Fibroblast of skin of abdomen (primary cell): ENCODE measurements at places on chromosomes 16 and 17.

DNA sequence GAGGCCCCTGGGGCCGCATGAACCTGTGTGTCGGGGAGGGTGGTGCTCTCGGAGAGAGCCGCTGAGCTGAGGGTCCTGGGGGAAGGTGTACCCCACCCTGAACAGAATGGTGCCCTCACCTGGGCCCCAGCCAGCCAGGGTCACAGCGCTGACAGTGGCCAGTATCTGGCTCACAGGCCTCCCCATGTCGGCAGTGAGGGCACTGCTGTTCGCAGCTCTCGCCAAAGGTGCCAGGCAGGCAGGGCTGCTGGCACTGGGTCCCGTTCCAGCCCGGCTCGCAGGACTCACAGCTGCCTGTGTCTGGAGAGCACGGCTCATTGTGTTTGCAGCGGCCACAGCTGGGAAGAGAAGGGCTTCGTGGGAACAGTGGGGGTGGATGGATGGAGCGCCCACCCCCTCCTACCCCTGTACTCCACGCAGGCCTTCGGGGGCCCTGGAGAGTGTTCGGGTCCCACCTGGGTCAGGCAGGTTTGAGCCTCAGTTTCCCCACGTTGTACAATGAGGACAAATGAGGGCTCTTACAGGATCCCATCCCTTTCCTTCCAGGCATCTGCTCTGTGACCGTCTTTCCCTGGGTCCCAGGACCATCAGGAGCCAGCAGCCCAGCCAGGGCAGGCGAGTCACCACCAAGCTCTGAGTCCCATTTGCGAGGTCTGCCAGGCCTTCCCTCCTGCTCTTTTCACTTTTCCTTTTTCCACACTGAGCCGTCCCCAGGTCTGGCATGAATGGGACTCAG, 5.0 kb downstream of the SCARF1 start:
- no peak for DNase-seq

DNA sequence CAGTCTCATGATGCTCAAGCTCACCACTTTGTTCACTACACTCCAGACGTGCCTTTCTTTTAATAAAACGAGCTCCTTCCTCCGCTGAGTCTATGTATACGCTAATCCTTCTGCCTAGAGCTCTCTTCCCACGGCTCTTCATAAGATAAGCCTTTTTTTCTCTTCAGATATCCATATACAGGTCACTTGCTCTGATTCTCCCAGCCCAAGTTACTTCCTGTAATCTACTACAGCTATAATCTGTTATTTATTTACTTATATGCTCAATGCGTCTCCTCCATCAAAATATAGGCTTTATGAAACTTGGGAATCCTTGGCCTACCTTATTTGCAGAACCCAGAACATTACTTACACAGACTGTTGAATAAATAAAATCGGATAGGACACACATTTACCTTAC, 17.4 kb downstream of the C16orf87 start:
- no peak for DNase-seq

GRCh38 chr17:76268991-76269981, 4.1 kb downstream of the UBALD2 start:
- no peak for DNase-seq

- no peak for DNase-seq
Measured at GRCh38 chr16:4414187-4414917, 2.0 kb downstream of the CORO7 start.

- DNase-seq = no peak
Measured at GRCh38 chr17:15368600-15368999, 27.2 kb upstream of the TEKT3 start.

GRCh38 chr17:47301831-47302230, 21.9 kb upstream of the EFCAB13 start:
- DNase-seq = no peak

DNA sequence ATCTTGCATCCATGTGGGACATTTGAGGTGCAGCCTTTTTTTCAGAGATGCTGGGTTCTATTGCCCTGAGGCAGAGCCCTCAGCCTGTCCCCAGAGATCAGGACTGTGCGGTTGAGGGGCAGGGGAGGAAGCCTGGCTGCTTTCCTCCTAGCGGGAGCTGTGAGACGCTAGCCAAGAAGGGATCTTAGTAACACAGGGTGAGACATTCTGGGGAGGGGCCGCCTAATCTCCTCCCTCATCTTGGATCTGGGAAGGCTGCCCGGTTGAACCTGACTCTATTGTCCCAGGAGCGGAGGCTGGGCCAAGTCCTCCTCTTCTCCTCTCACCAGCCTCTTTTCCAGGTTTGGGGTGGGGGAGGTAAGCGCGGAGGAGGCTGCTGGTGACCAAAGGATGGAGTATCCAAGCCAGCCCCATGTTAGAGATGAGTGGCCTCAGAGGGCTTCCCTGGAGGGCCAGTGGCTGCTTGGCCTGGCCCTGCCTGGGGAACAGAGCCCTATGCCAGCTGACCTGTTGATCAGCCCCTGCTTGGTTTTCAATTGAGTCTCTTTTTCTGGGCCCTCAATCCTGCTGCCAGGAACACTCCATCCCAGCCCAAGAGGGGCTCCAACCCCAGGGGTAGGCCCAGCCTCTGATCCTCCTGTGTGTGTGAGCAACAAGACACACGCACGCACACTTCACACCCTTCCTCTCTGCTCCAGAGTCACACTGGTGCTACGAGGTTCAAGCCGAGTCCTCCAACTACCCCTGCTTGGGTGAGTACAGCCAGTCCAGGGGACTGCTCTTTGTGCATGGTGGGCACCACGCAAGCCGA, 5.0 kb downstream of the CA4 start:
- DNase-seq = peak; percentile 73

- no peak for DNase-seq
Measured at GRCh38 chr17:58580671-58581070, 66.2 kb upstream of the MTMR4 start.

GRCh38 chr17:35088356-35088880, 24.9 kb upstream of the RFFL start:
- no peak for DNase-seq

- DNase-seq = no peak
Measured at GRCh38 chr17:69048634-69049033, 12.1 kb downstream of the ABCA9 start.

- DNase-seq = no peak
Measured at GRCh38 chr16:86002178-86002900, 103.4 kb downstream of the IRF8 start.

DNA sequence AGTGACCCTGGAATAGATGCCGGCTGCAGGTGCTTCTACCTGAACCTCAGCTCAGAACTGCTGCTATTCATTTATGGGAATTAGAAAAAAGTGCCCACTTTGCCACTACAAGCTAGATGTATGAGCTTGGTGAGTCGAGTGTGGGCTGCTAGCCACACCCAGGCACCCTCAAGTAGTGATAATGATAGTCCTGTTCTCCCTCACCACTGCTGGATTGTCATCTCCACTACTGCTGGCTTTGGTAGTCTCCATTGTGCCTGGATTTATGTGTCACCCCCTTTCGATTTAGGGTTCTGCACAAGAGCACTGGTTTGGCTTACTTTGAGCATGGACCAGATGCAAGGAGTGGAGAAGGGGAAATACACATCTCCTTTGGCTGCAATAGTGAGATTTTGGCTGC, 73.0 kb upstream of the N4BP1 start:
- DNase-seq = no peak

DNA sequence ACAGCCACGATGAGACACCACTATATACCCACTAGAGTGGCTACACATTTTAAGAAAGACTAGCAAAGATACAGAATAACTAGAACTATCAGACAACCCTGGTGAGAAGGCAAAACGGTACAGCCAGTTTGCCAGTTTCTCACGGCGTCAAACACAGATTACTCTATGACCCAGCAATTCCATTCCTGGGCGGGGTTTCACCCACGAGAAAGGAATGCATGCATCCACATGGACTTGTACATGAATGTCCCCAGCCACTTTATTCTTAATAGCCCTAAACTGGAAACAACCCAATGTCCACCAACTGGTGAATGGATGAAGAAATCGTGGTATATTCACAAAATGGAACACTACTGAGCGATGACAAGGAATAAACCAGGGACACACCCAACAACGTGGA, 74.5 kb downstream of the MYH10 start:
- DNase-seq = peak; percentile 19

DNA sequence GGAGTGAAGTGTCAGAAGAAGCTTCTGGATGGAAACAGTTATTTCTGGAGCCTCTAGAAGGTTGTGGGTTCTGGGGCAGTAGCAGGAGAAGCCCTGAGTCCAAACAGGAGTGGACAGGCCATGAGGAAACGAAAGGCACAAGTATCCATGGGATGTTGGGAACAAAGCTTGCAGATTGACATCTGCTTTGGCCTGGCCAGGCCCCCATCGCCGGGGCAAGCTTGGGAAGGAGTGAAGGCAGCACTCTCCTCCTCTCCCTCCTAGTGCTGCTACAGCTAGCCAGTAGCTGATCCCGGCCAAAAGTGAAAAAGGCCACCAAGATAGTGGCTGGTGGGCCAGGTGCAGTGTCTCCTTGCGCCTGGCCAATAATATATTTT, 40.4 kb downstream of the B9D1 start:
- DNase-seq = no peak

DNA sequence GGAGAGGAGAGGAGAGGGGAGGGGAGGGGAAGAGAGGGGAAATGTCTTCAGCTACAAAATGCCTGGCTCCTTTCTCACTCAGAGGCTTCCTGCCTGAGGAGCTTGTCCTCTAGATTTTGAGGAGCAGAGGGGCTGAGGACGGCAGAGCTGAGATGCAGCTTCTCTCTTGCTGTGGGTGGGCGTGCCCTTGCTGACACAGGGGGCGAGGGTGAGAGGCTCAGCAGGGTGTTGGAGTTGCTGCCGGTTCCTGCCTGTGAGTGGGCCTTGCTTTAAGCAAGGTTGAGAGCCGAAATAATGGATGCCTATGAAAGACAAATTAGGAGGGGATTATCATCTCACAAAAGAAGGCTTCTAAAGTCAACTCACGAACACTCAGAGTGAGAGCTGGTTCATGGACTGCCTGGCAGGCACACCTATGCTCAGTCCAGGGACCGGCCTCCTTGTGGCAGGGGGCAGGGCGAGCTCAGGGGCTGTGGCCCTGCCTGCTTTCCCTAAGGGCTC, 215.6 kb downstream of the MSI2 start:
- DNase-seq = no peak

DNA sequence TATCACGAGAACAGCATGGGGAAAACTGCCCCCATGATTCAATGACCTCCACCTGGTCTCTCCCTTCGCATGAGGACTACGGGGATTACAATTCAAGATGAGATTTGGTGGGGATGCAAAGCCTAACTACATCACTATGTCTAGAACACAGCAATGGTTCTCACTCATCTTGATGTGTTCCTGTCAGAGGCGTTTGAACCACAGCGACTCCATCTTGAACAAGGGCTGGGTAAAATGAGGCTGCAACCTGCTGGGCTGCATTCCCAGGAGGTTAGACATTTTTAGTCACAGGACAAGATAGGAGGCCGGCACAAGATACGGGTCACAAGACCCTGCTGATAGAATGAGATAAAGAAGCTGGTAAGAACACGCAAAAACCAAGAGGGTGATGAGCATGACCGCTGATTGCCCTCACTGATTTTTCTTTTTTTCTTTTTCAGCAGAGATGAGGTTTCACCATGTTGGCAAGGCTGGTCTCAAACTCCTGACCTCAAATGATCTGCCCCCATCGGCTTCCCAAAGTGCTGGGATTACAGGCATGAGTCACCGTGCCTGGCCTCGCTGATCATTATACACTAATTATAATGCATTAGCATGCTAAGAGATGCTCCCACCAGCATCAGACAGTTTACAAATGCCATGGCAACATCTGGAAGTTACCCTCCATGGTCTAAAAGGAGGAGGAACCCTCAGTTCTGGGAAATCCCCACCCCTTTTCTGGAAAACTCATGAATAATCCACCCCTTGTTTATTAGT, 3.0 kb upstream of the PPY start:
- DNase-seq = peak; percentile 53

DNA sequence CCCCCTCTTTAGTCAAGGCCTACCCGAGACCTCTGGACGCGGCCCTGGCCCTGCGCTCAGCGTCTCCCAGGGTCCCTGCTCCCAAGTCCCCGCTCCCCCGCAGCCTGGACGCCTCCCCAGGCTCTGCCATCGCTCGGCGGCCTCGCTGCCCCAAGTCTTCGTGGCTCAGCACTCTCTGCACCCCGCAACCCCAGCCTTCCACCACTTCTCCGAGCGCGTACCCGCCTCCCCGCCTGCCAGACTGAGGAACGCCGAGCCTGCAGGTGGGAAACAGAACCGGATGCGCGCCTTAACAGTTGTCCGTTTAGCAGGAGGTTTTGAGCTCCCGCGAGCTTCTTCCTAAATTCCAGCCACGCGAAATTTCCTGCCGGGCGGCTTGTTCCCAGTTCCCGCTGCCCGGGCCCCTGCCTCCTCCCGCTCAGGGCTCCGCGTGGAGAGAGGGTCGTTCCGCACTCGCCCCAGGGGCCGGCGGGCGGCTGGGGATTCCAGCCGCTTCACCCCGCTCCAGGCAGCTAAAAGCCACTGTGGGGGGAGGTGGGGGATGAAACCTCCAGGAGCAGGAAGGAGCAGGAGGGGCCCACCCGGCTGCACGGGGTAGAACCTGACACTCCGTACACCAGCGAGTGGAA, 87.7 kb downstream of the KCNJ12 start:
- DNase-seq = no peak

DNA sequence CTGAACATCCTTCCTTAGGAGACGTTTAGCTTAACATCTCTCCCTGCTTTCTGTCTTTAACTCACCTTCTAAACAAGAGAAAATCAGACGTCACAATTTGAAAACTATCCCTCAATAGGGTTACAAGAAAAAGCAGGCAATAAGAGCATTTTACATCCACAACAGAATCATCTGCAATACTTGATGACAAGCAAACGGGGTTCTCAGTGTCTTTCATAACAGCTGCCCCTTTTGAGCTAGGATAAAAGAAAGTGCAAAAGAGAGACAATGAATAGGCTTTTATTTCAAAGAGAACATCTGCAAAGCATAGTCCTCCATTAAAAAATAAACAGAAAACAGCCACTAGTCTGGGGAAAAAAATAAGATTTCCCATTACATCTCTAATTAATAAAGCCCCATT, 13.2 kb downstream of the XYLT1 start:
- DNase-seq = no peak

GRCh38 chr16:25177831-25178688, 38.7 kb upstream of the AQP8 start:
- DNase-seq = no peak

GRCh38 chr16:6204945-6205344, 1107.3 kb upstream of the EEF2KMT start:
- DNase-seq = no peak

DNA sequence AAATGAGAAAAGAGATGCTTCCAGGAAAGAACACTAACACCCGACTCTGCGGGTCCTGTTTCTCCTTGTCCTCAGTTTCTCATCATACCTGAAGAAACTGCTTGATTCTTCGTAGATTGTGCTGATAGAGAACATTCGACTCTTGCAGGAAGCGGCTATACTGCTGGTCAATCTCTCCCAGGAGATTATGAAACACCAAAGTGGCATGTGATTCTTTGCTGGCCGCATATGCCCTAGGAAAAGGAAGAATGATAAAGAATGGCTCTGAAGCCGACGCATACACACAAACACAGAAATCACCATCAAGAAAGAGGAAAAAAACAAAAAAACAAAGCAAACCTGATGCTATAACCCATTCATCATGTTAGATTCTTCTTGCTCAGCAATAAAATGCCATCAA, 41.8 kb downstream of the STAT3 start:
- no peak for DNase-seq

DNA sequence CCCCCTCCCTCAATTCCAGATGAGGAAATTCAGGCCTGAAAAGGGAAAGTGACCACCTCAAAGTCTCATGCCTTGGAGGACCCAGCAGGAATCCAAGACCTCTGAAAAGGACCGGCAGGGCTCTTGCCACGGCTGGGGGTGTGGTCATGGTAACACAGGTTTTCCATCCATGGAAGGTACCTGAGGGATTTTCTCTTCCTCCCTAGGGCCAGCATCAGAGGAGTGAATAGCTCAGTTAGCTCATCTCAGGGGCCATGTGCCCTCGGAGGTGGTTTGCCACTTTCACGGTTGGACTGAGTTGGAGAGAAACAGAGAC, 1.3 kb downstream of the CIITA start:
- no peak for DNase-seq

GRCh38 chr16:19167710-19168370, at the start of gene SYT17:
TSS of gene SYT17 (plus strand) at chr16:19168240. CDS start at chr16:19168647, 407 bp downstream.
- peak; percentile 31 for DNase-seq
